Motor neuron (in vitro differentiated cells): ENCODE measurements at places on chromosomes 6 and 20. TPM values are rescaled to one million over a fixed set of nuclear protein-coding genes. Genes with fewer than 3 reads are reported as not detected.

DNA sequence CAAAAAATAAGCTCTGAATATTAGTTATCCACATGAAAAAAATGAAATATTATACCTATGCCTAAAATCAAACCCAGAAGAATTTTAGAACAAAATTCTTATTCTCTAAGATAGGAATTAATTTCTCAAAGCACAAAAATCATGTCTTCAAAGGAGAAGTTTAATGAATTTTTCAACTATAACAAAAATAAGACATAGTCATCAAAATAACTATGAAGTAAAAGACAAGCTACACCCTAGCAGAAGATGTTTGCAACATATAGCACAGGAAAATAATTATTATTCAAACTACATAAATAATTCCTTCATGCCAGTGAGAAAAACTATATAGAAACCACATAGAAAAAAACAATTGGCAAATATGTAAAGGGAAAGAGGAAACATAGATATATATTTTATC lies 1203.6 kb upstream of the GJE1 start:
- ATAC-seq: no peak

DNA sequence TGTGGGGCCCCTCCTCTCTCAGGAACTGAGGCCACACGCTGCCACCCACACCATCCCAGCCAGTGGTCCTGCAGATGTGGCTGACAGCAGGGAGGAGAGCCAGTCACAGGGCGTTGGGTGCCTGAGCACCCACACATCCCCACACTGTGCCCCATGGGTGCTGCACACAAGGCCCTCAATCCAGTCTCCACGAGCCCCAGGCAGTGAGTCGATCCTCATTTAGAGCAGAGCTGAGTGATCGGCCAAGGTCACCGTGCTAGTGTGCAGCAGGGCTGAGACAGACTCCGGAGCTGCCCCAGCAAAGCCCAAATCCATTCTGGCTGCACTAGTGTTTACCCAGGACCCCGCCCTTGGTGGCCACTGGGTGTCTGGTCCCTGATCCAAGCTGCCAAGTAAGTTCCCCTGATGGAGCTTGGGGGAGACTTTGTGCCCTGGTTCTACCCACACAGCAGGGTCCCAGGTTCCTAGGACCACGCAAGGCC lies 9.0 kb downstream of the C20orf203 start:
- peak; percentile 24 for ATAC-seq

DNA sequence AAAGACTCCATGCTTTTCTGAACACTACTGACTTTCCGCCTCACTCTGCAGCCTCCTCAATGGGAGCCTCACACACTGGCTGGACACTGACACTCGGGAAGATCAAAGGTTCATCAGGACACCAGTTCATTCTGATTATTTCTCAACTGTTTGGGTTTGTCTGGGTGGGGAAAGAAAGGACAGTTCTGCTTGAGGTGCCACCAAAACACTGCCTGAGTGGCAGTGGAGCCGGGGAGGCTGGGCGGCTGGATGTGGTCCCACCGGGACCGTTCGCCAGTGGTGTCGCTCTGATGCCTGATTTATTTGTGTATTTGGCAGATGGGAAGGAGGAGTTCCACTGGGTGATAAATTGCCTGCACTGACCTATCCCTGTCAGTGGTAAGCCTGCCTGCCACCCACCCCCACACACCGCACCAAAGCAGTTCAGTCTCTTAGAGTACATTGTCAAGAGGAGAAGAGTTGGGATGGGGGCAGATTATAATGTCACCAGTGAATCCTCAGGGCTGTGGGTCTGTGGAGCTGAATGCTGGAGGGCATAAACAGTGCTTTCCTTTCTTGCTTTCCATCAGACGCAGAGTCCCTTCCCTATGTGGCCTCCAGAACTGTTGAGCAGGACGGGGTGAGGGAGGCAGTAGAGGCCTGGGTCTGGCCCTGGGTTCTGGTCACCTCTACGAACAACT lies 49.8 kb downstream of the EDN1 start:
- ATAC-seq: no peak

RIPPLY2 gene
- total RNA-seq: 0.66 TPM in 1 of 2 replicates, not detected in the other
